Glomerular endothelial cell (primary cell): ENCODE measurements at places on chromosomes 5 and 9.

DNA sequence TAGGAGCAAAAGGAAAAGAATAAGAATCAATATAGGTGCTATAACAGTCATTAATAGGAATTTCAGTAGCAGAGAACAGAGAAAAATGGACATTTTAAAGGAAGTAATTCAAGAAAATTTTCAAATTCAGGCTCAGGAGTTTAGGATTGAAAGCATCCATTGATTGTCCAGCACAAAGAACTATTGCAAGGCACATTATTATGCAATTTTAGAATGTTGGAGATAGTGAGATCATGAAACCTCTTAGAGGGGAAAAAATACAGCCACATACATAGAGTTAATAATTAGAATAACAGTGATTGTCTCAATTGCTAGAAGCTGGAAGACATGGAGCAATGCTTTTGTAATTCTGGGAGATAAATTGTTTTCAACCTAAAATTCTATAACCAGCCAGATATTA is 31.5 kb downstream of the CNTLN start:
- DNase-seq, result no peak

GRCh38 chr5:10304932-10305331 is 2.8 kb downstream of the CMBL start:
- no peak for DNase-seq

DNA sequence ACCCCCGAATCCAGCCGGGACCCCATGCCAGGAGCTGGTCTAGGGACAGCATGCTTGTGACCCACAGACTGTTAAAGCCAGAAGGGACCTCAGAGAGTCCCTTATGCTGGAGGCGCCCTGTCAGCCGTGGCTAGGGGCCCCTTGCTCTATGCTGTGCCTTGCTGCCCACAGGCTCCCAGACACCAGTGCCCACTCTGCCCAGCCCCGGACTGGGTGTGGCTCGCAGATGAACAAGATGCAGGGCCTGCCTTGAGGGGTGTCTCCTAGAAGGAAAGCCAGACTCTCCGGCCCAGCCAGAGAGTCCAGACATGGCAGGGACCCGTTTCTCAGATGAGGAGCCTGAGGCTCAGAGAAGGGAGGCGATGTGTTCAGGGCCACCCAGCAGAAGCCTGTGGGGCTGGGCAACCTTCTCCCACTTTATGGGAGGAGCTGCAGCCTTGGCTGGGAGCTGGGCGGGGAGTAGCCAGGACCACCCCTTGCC is 85.7 kb downstream of the LMX1B start:
- DNase-seq, result no peak

- DNase-seq, result no peak
Observed at GRCh38 chr5:160843240-160843639, 8.8 kb downstream of the ATP10B start.

- no peak for DNase-seq
Observed at GRCh38 chr5:180629831-180630382, 19.5 kb downstream of the FLT4 start.

DNA sequence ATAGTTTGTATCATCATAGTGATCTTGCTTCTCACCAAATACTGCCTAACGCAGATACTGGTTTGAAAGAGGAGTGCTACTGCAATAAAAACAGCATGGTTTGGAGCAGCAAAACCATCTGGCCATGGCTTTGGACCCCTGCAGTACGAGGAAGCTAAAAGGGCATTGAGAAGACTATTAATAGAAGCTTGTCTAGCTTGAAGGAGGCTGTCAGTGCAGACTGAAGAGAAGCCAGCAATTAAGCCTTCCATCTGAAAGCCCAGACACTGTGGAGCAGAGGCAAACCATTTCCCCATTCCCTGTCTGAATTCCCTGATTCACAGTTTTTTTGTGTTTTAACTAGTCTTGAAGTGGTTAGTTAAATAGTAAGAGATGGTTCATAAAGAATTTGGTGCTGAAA is 281.6 kb downstream of the PTPRD start:
- DNase-seq, result no peak

DNA sequence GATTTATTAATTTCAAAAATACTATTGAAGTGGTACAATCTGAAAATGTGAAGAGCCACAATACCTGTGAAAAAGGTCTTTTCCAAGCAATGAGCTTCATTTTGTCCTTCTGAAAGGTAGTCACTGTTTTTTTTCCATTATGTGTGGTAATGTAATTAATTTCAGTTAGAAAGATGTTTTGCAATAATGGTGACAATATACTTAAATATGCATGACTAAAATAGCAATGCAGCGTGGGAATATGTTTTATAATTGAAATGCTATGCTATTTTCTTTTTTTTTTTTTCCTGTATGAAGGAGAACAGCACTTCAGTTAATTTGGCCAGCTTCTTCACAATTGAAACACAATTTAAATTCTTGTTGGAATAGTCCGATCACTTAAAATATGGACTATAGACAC is 41.9 kb downstream of the NPR3 start:
- no peak for DNase-seq

DNA sequence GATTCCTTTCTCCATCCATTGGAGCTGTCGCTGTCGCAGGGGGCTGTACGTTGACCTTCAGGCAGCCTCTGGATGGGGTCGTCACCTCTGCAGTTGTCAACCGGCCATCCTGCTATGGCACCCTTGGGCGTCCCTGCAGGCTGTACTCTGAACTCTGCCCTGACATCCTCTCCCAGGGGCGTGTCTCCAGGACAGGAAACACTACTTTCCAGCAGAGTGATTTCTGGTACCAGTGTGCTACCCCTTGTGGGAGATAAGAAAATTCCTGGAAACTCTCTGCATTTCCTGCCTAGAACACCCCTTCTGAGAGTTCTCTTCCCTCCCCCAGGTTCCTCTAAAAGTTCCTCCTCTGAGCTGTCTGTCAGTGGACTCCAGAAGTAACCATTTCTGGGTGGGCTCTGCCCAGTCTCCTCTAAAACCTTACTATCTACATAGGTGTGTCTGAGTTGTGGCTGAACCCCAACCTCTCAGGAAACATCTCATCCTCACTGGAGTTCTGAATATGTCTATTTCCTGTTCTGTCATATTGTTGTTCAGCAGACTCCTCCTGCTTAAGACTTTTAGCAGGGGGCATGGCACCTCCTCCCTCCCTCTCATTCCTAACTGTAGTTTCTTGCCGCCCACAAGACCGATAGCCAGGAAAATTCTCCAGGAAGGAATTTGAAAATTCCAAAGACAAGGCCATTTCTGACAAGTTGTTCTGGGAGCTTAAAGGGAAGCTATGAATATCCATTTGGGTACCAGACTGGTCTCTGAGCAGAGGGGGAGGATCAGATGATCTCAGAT is 145.3 kb upstream of the RASEF start:
- no peak for DNase-seq

DNA sequence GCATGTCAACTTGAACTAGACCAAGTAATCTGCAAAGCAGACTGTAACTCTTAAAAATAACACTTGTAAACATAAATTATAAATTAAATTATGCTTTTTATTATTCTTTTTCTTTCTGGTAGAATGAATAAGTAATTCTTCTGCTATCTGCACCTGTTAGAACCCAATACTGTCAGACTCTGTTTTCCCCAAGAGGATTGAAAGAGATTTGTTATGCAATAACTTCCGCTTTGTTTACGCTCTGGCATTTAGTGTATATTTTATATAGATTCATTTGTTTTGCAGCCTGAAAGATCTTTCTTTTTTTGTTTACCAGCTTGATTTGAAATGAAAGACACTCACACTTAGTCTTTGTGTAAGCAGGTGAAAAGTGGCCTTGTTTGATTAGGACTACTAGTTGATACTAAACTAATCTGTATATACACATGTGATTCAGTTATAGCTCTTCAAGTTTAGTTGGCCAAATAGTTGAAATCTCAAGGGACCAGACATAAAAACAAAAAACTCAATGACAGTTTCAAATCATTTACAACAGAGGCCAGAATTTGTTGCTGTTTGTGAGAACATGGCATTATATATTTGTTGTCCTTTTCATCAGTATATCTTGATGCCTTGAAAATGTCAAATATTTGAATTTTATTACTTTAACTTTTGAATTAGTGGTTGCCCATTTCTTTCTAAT is 155.8 kb downstream of the PBX3 start:
- DNase-seq, result no peak

DNA sequence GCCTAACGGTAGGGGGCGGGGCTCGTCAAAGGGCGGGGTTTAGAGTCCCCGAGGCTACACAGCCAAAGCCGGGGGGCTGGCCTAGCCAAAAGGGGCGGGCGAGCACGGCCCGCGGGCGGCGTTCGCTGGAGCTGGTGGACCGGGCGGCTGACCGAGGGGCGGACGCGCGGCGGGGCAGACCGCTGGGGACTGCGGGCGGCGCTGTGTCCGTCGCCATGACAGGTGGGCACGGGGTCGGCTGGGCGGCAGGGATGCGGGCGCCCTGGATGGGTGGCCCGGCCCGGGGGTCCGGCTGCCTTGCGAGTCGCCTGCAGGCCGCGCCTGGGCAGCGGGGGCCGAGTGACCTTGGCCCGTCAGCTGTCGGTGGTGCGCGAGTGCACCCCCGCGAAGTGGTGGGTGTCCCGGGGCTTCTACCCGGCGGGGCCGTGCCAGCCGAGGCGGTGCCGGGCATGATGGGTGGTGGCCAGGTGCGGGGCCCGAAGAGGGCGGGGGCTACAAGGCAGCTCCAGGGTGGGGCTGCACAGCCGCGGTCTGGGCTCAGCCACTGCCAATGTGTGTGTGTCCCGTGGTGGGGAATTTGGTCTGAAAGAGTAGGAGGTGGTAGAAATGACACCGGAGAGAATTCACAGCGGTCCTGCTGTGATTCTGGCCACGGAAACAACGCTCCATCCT is at the start of gene CARD19:
Gene CARD19, plus strand, starts transcription at position 87 of the 672 bp plus-strand sequence. Its CDS starts 129 bp downstream, at position 216.
- DNase-seq, result no peak

- no peak for DNase-seq
Observed at GRCh38 chr5:3428334-3428733, 167.3 kb upstream of the IRX1 start.

DNA sequence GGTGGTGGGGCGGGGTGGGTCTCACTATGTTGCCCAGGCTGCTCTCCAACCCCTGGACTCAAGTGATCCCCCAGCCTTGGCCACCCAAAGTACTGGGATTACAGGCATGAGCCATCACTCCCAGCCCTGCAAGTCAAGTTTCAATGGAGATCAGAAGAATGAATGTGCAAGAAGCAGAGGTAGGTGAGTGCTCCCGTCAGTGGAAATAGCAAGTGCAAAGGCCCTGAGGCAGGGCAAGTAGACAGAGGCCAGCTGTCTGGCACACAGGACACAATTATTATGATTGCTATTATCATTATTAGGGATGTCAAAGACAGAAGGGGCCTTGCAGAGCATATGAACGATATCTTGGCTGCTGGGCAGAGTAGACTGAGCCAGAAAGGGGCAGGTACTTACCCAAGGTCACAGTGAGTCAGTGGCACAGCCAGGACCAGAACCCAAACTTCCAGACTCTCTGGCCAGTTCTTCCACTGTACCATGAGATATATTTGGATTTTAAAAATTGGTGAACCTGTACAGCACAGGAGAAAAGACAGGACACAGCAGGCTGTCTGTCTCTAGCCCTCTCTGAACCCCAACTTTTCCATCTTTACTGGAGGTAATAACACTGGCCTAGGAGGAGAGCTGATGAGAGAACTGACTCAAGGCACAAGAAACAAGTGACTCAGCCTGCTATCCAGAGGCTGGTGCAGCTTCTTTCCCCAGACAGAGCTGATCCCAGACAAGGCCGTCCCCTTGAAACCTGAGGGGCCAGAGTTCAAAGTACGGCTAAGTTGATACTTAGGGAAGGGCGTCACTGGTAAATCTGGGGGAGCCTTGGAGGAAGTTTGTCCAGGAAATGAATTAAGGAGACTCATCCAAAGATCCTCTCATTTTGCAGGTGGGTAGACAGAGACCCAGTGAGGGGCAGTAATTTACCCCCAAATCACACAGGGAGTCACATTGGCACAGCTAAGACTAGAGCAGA is 1.4 kb downstream of the HDHD3 start:
- DNase-seq, result no peak

DNA sequence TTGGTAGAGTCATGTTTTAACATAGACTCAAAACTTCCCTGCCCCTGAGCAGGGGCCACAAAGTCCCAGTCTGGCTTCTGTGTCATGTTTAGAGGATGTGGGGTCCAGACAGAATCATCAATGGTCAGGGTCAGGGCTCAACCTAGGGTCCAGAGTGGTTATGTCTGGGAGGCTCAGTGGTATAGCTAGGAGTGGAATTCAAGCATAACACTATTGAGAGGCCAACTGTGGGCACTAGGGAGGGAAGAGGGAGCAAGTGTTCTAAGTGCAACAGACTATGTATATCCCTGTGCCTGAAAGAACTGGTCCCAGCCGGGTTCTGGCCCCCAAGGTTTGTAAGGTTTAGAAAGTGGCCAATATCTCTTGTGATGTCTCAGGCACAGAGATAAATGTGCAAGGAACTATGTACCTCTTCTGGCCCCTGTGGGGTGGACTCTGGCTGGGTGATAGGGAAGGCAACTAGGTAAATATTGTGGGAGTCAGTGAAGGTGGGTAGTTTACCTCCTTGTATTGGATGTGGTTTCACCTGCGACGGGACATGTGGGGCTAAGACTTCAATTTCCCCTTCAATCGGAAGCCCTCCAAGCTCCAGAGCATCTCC is 14.0 kb downstream of the MYORG start:
- no peak for DNase-seq

- no peak for DNase-seq
Observed at GRCh38 chr9:4224181-4224580, 75.7 kb downstream of the GLIS3 start.

DNA sequence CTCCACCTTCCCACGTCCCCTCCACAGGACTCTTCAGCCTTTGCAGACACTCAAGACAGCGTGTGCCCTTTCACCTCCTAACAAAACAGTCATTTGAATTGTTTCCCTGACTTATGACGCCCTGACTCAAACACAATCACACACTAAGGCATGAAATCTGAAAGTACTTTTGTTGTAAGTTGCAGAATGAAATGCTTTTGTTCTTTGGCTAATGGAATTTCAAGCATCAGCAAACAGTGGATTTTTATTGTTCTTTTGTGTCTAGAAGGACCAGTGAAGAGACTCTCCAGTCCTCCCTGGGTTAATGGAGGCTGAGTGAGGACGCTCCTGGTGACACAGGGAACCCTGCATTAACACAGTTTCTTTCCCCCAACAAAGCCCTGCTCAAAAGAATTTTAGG is 380.1 kb downstream of the CTNND2 start:
- no peak for DNase-seq

- no peak for DNase-seq
Observed at GRCh38 chr9:111645806-111646205, 14.7 kb downstream of the DNAJC25 start.

GRCh38 chr5:173733831-173734501 is 117.5 kb upstream of the BOD1 start:
- DNase-seq, result no peak

GRCh38 chr9:116715751-116716150 is 28.6 kb downstream of the TRIM32 start:
- no peak for DNase-seq
